ENCODE measurements at places on chromosomes 1 and 21.

GRCh38 chr1:243598433-243598832 is 251.6 kb downstream of the AKT3 start:
- DNase-seq = no peak

GRCh38 chr1:166490437-166490991 is 323.7 kb upstream of the FAM78B start:
- DNase-seq = no peak

- no peak for DNase-seq
Observed at GRCh38 chr1:116895073-116895472, 14.6 kb upstream of the PTGFRN start.

GRCh38 chr1:59554011-59554663 is 257.2 kb downstream of the FGGY start:
- DNase-seq = no peak

GRCh38 chr1:238647877-238648276 is 738.5 kb upstream of the CHRM3 start:
- no peak for DNase-seq

- DNase-seq = no peak
Observed at GRCh38 chr1:20342294-20343148, 51.8 kb downstream of the VWA5B1 start.

DNA sequence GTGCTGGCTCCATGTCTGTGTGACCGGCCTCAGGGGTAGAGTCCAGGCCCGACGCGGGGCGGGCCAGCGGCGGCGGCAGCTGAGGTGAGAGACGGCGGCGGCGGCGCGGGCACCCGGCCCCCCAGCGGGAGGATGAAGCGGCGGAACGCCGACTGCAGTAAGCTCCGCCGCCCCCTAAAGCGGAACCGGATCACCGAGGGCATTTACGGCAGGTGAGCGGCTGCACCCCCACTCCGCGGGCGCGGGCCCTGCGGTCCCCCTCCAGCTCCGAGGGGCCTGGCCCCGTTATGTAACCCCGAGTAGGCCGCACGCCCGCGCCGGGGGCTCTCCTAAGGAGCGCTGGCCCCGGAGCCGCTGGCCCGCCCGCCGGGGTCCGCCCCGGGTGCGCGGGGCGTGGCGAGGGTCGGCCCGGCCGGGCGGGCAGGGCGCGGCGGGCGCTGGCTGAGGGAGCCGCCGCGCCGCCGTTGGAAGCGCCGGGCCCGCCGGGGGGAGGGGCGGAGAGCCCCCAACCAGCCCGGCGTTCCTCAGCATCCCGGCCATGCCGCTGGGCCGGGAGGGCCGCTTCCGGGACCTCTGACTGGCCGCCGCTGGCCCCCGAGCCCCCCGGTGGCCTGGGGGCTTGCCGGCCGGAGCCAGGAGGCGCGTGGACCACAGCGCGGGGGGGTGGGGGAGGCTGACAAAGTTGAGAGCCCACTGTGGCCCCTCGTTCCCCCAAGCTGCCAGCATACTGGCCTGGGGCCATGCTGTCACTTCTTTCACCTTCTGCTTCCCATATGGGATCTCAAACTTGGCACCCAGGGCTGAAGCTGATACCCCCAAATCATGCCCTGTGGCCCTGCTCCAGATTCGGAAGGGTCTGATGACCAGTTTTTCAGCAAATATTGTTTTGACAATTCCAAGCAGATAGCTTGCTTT is 527 bp downstream of the MACO1 start:
- DNase-seq = no peak

GRCh38 chr1:214404154-214404553 is 123.2 kb downstream of the SMYD2 start:
- no peak for DNase-seq

GRCh38 chr21:45513741-45514310 is 28.4 kb downstream of the SLC19A1 start:
- no peak for DNase-seq

Measured in activated CD4-positive, alpha-beta T cell treated with anti-CD3 and anti-CD28 coated beads, Interleukin-2, amount 50 U/mL, for 1 hour (primary cell).